Transverse colon (tissue), 4 donors: ENCODE measurements at places on chromosomes 2 and 18. TPM values are rescaled to one million over a fixed set of nuclear protein-coding genes. Genes with fewer than 3 reads are reported as not detected.
A peak's percentile ranks its signal among the peaks of the same experiment; 100 is the strongest.

- DNase-seq: no peak
These were observed 339.5 kb downstream of the TXNL1 start for GRCh38 chr18:56298935-56299334.

- DNase-seq: no peak
These were observed 435 bp downstream of the ADCY3 start for GRCh38 chr2:24919506-24920097.

DNA sequence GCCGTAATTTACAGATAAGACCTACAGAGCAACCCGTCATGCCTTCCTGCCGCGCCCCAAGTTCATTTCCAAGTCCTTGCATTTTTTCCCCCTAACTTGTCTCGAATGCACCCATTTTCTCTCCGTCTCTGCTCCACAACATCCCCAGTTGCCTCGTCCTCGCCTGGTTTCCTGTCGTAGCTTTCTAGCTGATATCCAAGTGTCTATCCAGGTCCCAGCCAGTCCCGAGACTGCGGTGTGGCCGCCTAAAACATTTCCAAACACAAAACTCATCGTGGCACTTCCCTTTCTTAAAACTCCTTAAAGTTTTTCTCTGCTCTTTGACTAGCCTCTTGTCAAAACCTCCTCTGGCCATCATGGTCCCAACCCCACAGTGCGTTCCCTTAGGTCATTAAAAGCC, 1.2 kb upstream of the BARD1 start:
- DNase-seq: peak; percentile 9

- no peak for DNase-seq
These were observed 5.3 kb upstream of the NCK2 start for GRCh38 chr2:105739426-105739825.

The YWHAQ gene
- 84.0 TPM for total RNA-seq

The NEURL3 gene
- 0.32 TPM for total RNA-seq

GRCh38 chr18:63970809-63971205, 926 bp downstream of the SERPINB8 start:
- peak; percentile 70 for DNase-seq

GRCh38 chr18:52200921-52201663, 138.9 kb upstream of the DCC start:
- DNase-seq: no peak

- DNase-seq: no peak
These were observed 402.8 kb downstream of the CLIP4 start for GRCh38 chr2:29518010-29518409.

- DNase-seq: no peak
These were observed 41.6 kb upstream of the MGAT4A start for GRCh38 chr2:98772536-98772935.

The HOXD1 gene
- total RNA-seq: 4.1 TPM

GRCh38 chr2:189276277-189276676, 96.7 kb upstream of the COL5A2 start:
- no peak for DNase-seq

The FBXO36 gene
- total RNA-seq: 0.60 TPM

The RAX gene
- total RNA-seq: not detected

GRCh38 chr2:68732036-68732932, 2.3 kb upstream of the ARHGAP25 start:
- DNase-seq: peak; percentile 23

- no peak for DNase-seq
These were observed 11.7 kb downstream of the DGKD start for GRCh38 chr2:233365861-233366520.

GRCh38 chr2:208077276-208077675, 47.0 kb downstream of the CRYGD start:
- no peak for DNase-seq

The MC5R gene
- total RNA-seq: not detected

GRCh38 chr18:52845036-52845435, 505.0 kb downstream of the DCC start:
- DNase-seq: no peak
